ENCODE measurements at places on chromosomes 2 and 18.

DNA sequence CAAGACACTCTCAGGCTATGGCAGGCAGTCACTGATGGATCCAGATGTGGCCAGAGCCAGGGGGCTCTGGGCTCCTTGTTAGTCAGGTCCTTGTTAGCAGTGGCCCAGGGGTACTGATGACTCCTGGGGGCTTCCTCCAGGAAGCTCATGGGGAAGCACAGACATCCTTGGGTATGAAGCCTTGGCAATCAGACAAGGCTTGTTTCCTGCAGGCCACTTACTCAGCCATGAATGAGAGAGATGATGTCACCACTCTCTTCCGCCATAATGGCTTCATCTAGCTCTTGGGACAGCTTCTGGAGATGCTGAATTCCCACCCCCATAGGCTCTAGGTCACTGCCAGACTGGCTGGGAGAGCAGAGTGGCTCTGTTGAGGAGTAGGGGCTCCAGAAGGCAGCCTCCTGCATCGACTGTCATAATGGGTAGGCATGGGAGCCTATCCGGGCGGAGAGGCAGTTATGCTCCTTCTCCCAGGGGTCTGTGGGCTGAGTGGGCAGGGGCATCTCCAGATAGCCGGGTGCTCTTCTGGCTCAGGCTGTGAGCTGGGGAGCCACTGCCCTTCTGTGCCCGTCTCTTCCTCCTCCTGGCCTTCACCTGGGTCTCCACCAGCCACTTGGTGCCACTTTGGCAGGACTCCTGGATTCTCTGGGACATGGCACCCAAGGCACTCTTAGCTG is 40.2 kb upstream of the BMPR2 start:
- DNase-seq: no peak

DNA sequence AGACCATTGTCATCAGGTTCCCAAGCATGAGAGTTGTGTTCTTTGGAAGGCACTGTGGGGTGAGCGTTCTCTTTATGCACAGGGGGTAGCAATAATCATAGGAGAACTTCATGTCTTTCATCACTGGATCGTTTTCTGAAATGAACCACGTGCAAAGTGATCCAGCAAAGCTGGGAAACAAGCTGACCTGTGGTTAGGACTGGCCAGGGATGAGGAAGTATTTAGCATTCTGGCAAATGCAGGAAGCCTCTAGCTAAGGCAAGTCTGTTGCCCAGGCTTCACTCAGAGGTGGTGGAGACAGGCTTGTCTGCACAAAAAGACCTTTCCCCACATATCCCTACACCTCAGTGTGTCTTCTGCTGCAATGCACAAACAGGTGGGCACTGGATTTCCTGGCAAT is 58.6 kb downstream of the MMADHC start:
- DNase-seq: no peak

DNA sequence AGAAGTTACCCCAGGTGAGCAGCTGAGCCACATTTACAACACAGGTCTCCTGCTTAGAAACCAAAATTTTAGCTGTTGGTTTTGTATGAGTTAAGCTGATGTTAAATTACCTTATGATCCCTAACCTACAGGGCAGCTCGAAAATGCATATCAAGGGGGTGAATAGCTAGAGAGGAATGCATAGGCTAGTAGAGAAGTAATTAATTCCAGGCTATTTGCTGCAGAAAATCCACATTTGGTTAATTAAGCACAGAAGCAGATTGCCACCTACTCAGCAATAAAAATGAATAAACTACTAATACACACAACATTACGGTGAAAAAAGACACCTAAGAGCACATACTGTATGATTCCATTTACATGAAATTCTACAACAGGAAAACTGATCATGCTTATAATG is 91.4 kb downstream of the OSBPL1A start:
- DNase-seq: no peak

DNA sequence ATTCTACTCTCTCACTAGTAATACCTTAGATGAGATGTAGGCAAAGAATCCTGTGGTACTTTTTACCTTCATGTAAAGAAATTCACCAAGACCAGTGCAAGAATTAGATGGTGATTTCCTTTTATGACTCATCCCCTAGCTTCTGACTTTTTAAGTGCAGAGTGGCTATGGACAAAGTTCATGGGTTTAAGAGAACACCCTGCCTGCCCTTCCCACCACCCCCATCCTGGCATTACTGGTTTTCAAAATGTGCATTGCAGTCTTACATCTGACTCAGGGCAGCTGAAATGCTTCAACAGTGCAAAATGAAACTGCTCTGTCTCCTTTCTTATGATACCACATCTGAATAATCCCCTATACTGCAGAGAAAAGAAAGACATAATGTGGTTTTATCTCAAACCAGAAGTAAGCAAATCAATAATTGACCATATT is 22.6 kb downstream of the MAIP1 start:
- no peak for DNase-seq

Measured in NCI-H1694 (cell line).